ENCODE measurements at places on chromosomes 4 and X. TPM values are rescaled to one million over a fixed set of nuclear protein-coding genes. Genes with fewer than 3 reads are reported as not detected.

The ADAM29 gene
- not detected for total RNA-seq

- DNase-seq: no peak
Observed at GRCh38 chr4:158858410-158859199, 89.8 kb downstream of the FNIP2 start.

The ODAM gene
- total RNA-seq: not detected

The HMGN5 gene
- 9.1 TPM for total RNA-seq

DNA sequence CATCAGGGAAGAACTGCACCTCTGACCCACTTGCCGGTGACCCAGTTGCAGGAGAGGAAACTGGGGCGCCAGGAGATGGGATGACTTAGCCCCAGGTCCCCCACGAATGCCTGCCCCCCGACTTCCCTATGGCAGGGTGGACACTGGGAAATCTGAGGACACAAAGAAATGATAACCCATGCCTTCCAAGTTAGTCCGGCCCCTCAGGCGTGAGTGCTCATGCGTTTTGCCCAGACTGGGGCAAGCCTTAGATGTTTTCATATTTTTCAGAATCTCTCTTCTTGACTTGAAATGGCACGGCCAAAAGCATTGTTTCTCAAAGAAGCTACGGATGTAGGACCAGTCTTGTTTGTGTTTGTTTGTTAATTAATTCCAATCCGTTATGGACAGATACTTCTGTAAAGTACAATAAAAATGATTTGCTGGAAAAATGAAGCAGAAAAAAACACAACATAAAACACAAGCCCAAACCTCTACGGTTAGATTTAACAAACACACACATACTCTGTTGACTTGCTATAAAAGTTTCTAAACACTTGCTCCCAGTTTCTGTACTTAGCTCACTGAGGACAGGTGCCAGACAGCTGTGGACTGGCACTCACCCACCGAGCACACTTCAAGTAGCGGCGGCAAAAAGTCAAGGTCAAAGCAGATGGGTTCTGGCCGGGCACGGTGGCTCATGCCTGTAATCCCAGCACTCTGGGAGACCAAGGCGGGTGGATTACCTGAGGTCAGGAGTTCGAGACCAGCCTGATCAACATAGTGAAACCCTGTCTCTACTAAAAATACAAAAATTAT is 341.5 kb downstream of the BCOR start:
- no peak for DNase-seq

GRCh38 chr4:26130841-26131432 is 189.9 kb upstream of the RBPJ start:
- DNase-seq: no peak

- DNase-seq: no peak
Observed at GRCh38 chr4:37682701-37683401, 3.3 kb downstream of the RELL1 start.

GRCh38 chr4:25913056-25913850 is 767 bp upstream of the SMIM20 start:
- DNase-seq: peak; percentile 22

DNA sequence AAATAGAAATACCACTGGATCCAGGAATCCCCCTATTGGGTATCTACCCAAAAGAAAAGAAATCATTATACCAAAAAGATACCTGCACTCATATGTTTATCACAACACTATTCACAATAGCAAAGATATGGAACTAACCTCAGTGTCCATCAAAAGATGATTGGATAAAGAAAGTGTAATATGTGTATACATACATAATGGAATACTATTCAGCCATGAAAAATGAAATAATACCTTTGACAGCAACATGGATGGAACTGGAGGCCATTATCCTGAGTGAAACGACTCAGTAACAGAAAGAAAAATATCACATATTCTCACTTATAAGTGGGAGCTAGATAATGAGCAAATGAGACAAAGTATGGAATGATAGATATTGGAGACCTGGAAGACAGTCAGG is 74.2 kb upstream of the TLR3 start:
- DNase-seq: no peak

DNA sequence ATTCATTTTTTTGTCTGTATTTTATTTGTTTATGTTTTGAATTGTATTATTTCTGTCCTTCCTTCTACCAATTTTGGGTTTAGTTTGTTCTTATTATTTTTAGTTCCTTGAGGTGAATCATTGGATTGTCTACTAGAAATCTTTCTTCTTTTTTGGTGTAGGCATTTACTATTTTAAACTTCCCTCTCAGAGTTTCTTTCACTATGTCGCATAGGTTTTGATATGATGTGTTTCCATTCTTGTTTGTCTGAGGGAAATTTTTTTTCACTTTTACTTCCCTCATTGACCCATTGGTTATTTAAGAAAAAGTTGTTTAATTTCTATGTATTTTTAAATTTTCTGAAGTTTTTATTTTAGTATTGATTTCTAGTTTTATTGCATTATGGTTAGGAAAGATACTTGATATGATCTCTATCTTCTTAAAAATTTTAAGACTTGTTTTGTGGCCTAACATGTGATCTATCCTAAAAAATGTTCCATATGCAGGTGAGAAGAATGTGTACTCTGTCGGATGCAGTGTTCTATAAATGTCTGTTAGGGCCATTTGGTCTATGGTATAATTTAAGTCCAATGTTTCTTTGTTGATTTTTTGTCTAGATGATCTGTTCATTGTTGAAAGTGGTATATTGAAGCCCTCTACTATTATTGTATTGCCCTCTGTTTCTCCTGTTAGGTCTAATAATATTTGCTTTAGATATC is 68.8 kb downstream of the IL15 start:
- DNase-seq: no peak

DNA sequence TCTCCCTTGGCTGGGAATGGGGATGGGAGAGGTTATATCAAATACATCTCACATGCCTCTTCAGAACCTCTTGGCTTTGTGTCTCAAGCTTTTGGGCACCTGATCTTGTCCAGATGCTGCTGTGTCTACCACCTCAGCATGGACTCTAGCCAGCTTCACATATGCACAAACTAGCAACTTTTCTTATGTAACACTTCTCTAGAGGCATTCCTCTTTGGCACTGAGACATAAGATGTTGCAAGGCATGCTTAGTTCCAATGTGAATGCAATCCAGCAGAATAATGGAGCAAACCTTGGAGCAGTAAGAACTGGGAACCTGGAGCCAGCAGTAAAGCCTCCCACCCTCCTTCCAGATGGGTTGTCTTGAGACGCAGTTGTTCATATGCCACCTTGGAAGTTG is 113.4 kb upstream of the TMEM47 start:
- DNase-seq: no peak

The ASB12 gene
- total RNA-seq: not detected

DNA sequence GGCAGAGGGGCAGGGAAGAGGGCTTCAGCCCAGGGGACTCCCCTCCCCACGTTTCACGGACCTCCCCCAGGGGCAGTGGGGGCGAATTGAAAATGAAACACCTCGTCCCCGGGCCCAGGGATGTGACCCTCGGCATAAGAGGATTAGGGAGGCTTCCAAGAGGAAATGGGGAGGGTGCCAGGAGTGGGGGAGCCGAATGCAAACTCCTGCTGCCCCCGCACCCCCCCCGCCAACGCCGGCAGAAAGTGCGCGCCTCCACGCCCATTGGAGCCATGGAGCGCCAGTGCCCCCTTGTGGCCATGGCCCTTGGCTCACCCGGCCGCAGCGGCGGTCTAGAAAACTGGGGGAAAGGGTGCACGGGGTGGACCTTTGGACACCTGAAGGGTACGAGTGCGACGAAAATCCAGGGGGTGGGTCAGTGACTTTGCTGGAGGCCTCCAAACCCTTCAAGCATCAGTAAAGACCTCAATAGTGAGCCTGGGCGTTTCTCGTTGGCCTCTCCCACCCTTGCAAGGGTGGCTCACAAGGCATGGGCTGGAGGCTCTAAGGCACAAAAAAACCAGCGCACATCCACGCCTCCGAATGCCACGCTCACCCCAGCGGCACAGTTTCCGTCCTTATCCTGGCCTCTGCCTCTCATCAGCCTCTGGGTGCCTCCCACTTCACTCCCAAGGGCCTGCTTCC is 120.8 kb upstream of the PJA1 start:
- DNase-seq: peak; percentile 51

DNA sequence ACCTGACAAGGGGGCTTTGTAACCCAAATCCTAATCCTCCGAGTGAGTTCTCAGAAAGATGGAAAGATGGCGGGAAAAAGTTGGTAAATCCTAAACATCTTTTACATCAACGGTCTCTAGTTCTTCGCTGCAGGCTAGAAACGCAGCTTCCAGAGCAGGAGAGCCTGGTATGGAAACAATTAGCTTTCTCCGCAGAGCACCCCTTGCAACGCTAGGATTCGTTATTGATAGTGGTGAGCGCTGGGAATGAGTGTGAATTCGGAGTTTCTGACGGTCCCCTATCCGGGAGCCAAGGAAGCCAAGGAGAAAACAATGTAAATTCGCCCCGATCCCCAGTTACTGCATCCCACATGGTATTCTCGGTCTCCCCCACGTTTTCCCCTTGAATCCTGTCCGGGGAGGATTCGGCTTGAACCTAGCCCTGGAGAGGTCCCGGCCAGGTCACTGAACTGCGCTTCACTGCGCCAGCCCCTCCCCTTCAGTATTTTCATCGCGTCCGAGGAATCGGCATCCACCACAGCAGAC is 4.7 kb upstream of the NEUROG2 start:
- DNase-seq: no peak

GRCh38 chr4:24850674-24851073 is 55.3 kb downstream of the SOD3 start:
- DNase-seq: peak; percentile 86

DNA sequence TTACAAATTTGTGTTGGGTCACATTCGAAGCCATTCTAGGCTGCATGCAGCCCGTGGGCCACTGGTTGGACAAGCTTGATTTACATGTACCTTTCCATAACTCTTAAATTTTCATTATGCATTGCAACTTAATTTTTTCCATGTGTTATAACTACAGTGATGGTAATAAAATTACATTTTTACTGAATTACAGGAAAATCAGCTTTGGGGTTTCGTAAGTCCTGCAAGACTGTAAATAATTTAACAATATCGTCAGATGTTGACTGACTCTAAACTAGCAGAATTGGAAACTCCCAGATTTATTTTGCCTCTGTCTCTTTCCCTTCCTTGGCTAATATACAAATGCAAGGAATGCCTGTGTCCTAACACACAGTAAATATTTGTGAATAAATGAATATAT is 88.0 kb upstream of the RAPGEF2 start:
- DNase-seq: no peak

The FAM184B gene
- 0.03 TPM for total RNA-seq

DNA sequence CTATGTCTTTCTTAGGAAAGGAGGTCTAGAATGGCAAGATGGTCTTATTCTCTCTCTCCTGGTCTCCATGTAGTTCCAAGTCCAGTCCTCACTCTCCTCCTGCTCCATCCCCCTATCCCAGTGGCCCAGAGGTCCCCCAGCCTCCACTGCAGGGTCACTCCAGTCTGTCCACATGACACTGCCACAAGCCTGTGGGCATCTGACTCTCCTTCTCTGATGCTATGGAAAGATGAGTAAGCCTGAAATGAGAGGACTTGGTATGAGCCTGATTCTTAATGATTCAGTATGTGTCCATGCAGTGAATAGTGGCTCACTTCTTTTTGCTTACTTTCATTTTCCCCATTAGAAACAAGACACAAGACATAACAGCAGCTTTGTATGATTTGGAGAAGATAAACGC is 516.8 kb upstream of the ADGRL3 start:
- DNase-seq: peak; percentile 11

DNA sequence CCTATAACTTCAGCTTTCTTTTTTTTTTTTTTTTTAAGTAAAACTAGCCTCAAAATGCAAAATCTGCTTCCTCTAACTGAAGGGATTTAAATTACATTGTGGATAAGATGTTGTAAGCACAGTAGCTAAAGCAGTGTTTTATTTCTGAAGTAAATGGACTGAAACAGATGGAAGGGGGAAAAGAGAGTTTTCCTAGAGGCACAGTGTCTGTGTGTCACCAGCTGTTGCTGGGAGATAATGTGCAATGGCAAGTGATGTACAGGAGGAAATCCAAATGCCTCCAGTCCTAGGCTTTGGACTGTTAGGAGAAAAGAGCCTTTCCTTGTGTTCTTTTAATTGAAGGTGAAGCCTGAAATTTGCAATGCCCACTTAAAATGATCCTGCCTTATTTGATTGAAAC is 672.1 kb downstream of the GRXCR1 start:
- no peak for DNase-seq

GRCh38 chr4:83503974-83504373 is 19.1 kb upstream of the ABRAXAS1 start:
- no peak for DNase-seq

DNA sequence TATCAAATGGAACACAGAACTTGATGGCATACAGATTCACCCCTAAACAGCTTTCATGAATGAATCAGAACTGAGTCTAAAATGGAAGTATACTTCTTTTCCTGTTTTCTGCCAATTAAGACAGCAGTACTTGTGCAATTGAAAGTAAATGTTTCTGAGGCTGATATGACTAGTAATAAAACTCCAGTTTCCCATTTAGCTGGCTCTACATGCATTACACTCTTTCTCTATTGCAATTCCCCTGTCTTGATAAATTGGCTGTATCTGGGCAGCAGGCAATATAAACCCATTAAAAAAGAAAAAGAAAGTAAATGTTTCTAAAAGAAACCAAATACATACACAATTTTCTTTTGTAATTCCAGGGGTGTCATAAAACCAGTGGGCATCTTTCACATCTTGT is 4.6 kb downstream of the NOA1 start:
- no peak for DNase-seq

The SMARCA5 gene
- 23.2 TPM for total RNA-seq

DNA sequence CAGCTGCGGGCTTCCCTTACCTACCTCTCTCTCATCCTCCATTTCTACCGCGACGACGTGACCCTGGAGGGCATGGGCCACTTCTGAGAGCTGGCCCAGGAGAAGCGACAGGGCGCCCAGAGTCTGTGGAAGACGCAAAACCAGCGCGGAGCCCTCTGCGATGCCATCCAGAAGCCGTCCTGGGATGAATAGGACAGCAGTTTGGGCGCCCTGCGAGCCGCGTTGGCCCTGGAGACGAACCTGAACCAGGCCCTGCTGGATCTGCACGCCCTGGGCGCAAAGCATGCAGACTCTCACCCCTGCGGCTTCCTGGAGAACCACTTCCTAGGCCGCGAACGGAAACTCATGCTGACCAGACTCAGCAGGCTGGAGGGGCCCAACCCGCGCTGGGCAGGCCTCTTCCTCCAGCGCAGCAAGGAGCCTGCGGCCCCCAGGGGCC is 52.7 kb upstream of the TMPRSS11F start:
- DNase-seq: peak; percentile 13

The FANCB gene
- total RNA-seq: 8.2 TPM

Data from Daoy (cell line).